Kidney tubule cell (primary cell): ENCODE measurements at places on chromosomes 7 and 10.

- peak; percentile 62 for DNase-seq
Measured at GRCh38 chr7:127819975-127820731, 168.2 kb downstream of the SND1 start.

GRCh38 chr7:88565401-88565800 is 194.1 kb upstream of the ZNF804B start:
- DNase-seq = no peak

- DNase-seq = peak; percentile 92
Measured at GRCh38 chr7:46165276-46165675, 244.2 kb upstream of the IGFBP3 start.

- DNase-seq = no peak
Measured at GRCh38 chr7:1220977-1221745, 11.5 kb upstream of the UNCX start.
